ENCODE measurements at places on chromosomes 5 and 9. TPM values are rescaled to one million over a fixed set of nuclear protein-coding genes. Genes with fewer than 3 reads are reported as not detected.

The ADAMTSL1 gene
- total RNA-seq = 4.5 TPM

DNA sequence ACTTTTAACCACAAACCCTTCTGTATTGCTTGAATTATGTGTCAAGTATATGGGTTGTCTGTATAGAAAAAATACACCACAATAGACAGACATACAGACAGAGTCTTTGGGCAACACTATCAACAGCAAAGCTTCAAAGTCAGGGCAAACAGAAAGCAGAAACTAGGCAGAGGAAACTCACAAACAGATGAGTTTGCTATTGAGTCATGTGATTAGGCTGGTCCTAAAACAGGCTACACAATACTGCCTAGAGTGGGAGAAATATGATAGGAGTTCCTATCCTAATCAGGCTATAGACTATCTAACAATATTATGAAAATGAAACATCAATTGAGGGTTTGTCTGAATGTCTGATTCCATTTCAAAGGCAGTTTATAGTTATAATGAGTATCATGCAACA is 156.4 kb downstream of the EDIL3 start:
- ATAC-seq = no peak

- no peak for ATAC-seq
These were observed 88.2 kb upstream of the CLINT1 start for GRCh38 chr5:157947156-157947555.

DNA sequence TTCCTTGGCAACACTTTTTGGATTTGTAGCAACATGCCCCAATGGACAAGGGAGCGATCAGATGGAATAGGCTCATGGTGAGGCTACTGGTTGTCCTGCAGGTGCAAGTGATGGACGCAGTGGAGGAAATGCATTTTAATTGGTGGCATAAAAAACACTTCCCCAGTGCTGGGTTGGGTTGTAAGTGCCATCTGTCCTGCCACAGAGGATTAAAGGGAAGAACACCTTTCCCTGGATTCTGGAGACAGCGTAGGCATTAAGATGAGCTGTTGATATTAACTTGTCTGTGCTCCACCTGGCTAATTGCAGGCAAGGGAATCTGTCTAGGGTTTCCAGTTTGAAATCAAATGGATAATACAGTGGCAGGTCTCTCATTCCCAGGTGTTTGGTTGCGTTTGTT is 173.4 kb downstream of the ZNF462 start:
- no peak for ATAC-seq

DNA sequence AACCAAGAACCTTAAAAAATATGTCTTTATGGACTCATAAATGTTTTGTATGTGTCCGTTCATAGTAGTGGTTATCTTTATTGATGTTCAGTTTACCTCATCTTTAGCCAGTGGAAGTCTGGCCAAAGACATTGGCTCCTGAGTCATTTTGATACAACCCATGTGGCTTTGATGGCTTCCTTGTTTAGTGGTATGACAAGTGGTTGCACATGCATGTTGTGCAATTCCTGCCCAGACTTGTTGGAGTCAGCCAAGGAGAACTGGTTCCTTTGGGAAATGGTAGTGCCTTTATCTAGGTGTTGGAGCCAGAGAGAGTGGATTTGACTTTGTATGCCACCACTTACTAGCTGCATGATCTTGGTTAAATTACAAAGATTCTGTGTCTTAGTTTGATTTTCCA is 94.3 kb downstream of the RPS23 start:
- no peak for ATAC-seq

The FGD3 gene
- 4.0 TPM for total RNA-seq

- ATAC-seq = no peak
These were observed 34.9 kb upstream of the FST start for GRCh38 chr5:53445569-53445968.

DNA sequence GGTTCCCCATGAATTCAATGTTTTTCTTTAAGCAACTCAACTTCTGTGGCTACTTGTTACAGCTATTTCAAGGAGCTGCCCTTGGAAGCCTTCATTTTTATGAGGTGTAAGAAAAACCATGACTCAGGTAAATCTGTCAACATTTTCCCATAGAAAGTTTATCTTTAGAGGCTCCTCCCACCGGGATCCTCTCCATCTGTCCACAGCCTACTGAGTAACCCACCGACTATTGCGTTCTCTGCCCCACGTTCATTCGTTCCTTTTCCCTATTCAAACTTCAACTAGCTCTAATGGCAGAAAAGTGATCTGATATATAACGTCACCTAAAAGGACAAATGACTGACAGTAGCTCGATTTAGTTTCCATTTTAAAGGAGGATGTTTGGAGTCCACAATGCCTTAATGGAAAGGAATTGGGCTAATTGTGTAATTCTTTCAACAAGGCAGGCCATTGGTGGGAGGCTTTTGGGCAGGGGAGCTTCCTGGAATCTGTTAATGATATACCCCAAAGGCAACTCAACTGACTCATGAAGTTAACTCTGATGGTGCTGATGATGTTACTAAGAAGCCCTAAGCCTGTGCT is 29.3 kb upstream of the NR3C1 start:
- ATAC-seq = no peak

DNA sequence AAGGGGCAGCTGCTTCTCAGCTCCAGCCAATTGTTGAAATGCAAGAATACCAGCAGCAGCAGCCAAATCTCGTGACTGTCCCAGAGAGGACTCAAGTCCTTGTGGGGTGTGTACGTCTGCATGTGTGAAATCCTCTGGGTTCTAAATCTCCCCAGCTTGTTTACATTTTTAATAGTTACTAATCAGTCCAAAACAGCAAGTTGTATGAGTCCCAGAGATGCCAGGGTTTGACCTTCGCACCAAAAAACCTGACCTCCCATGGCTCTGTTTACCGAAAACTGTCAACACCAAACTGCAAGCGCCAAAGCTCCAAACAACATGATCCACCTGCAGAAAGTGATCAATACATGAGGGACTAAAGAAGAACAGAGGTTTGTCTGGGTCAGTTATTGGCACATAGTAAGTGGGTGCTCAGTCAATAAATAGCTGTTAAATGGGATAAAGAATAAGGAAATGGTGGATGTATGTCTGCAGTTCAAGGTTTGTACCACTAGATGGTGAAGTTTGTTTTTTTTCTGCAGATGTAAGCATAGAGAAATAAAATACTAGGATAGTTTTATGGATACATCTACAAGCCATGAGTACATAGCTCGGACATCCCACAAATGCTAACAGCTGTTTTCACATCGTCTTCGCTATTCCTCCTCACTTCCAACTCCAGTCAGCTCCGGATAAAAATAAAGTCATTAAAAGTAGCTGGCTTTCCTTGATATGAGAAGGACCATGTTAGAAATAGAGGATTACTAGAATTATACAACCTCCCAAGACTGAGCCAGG is 85.3 kb upstream of the ADRB2 start:
- peak; percentile 79 for ATAC-seq

- ATAC-seq = no peak
These were observed 329.0 kb downstream of the ISL1 start for GRCh38 chr5:51712201-51712600.

Measured in motor neuron (in vitro differentiated cells).